ENCODE measurements at places on chromosomes 7 and 10.

DNA sequence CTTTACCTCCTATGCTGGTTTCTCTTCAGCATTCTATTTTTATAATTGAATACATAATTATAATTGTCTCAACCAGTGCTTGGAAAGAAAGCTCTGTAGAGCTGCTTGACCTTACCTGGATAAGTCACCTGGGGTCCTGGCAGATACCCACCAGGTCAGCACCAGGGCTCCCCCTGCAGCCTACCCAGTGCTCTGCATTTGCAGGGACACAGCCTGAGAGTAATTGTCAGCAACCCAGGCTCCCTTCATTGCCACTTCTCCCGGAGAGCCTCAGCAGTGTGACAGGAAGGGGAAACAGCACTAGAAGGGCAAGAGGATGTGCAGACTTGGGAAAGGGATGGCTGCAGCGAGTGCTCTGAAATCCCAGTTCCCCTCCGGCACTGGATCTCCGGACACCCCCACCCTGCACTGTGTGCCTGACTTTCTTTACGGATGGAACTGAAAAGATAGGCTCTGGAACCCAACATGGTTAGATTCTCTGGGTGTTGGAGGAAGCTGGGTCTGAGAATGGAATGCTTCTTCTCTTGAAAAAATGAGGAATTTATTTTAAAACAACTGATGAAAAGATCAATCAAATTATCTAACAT is 11.4 kb upstream of the PAX4 start:
- peak; percentile 17 for DNase-seq

DNA sequence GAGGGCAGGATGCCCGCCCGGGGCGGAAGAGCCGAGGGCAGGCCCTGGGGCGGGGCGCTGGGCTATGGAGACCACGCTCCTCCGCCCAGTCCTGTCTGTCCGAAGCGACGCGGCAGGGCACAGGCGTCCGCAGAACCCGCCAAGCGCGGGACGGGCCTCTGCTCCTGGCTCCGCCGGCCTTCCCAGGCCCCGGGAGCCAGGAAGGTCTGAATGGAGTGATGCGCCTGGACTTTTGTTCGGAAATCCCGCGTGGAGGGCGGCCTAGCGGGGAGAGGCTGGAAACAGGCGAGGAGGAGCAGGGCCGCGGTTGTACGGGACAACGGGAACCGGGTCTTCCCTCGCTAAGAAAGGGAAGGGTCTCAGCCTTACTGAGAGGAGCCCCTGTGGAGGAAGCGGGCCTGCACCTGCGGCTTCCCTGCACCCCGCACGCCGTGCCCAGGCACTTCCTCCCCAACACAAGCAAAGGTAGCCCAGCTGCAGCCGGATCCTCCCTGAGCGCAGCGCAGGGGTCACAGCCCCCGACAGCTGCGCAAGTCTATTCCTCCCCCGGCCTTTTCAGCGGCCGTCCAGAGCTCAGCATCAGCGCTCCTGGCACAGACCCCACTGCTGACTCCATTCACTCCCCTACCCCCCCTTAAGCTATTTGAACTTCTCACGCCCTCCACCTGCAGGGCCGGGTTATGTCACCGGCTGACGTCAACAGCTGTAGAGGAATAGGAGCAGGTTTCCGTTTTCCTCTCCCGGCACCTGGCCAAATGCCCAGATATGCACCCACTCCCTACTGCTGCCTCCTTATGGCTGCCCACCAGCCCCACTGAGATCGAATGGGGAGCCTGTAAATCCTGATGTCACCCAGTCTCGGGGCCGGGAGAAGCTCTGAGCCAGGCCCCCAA is 143.2 kb upstream of the RET start:
- no peak for DNase-seq

DNA sequence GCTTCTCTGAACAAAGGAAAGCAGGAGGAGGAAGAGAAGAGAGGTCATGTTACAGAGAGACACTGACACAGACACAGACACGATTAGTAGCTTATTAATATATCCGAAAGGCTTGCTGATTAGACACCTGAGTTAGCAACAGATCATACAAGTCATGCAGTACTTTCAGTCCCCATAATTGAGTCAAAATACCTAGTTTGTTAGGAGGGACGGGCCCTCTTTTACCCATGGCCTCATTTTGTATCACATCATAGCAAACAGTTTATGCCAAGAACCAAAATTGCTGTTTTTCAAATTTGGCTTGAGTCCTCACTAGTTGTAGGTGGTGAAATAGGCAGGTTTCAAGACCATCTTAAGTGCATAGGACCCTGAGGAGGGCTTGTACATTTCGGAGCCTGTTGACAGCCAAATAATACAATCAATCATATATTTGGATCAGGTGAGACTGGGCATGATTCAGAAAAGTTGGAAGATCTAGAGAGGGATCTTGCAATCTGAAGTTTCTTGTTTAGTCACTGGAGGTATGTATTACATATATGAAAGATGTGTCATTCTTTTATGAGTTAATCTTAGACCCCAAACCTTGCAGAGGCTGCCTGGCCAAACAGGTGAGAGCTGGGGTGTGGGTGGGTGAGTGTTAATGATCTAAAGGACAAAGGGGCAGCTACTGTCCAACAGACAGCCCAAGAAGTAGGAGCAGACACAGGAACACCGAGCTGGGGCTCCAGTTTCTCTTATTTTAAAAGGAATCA is 65.4 kb downstream of the PRPF18 start:
- DNase-seq, result no peak

DNA sequence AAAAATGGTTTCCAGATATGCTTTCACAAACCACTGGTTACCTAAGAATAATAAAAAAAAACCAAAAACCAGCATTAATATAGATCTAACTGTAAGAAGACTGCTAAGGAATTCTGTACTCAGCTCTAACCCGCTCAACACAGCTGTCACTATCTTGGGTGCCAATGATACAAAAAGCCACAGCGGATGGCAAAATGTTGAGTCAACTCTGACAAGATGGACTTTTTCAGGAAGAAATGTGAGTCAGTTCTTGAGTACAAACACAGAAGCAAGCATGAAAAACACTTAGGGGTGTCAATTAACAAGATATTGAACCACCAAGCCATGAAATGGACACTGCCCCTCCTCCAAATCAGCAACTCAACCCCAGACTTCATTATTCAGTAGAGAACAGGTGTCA is 55.0 kb downstream of the CTTNBP2 start:
- DNase-seq, result no peak

DNA sequence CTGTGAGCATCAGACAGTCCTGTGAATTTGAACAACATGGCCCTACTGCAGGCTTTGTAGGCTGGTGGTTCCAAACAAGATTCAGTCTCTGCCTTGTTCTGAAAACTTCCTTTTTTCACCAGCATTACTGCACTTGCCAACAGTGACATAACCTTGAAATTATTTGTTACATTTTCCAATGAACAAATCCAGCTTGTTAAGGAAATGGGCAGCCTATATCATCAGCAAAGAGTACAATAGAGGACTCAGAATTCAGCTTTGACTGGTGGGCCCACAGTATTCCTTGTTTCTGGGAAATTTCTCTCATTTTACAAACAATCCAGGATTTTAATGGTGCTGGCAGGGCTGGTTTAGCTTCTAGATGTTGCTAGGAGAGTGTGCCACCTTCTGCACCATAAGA is 703.7 kb upstream of the FZD8 start:
- no peak for DNase-seq

GRCh38 chr7:116740231-116740630 is 68.2 kb downstream of the MET start:
- no peak for DNase-seq

DNA sequence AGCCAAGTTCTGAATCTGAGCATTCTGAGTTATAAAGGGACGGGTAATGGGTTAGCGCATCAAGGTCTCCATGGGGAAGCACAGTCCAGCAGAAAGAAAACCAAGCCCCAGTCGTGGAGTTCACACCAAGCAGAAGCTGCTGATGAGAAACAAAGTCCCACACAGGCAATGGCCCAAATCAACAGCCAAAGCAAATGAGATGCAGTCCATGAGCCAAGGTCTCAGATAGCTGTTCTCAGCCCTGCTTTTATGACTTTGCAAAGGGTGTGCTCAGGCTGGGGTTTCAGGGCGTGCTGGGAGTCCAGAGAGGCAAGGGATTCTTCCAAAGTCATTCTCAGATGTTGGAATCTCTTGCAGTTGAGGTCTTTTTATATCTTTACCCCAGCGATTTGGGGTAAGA is 32.0 kb downstream of the THNSL1 start:
- no peak for DNase-seq

DNA sequence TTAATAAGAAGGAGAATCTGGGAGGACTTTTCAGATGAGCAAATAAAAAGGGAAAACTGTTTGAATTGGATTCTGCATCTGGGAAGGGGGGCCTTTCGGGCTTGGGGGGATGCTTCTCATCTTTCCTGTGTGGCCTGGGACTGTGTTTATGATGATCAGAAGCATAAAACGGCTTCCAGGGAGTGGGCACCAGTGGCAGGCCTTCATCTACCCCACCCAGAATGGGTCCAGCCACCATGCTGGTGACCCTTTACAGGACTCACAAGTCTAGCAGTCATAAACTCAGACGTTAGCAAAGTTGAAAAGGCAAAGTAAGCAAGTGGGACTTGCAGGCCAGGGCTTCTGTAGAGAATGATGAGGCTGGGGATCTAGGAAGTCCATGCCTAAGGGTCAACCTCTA is 198.3 kb upstream of the ZMIZ1 start:
- DNase-seq, result no peak

GRCh38 chr7:105886776-105887175 is 10.4 kb upstream of the ATXN7L1 start:
- no peak for DNase-seq

- no peak for DNase-seq
Observed at GRCh38 chr10:43124094-43124521, 14.1 kb upstream of the CSGALNACT2 start.

- DNase-seq, result no peak
Observed at GRCh38 chr7:80699045-80699638, 60.7 kb downstream of the CD36 start.

- DNase-seq, result no peak
Observed at GRCh38 chr10:21030091-21030490, 133.0 kb upstream of the NEBL start.

GRCh38 chr7:27767374-27767773 is 27.4 kb downstream of the TAX1BP1 start:
- DNase-seq, result no peak

- no peak for DNase-seq
Observed at GRCh38 chr10:121608469-121609190, 10.4 kb upstream of the FGFR2 start.

- DNase-seq, result no peak
Observed at GRCh38 chr7:81161451-81162075, 242.7 kb upstream of the SEMA3C start.

DNA sequence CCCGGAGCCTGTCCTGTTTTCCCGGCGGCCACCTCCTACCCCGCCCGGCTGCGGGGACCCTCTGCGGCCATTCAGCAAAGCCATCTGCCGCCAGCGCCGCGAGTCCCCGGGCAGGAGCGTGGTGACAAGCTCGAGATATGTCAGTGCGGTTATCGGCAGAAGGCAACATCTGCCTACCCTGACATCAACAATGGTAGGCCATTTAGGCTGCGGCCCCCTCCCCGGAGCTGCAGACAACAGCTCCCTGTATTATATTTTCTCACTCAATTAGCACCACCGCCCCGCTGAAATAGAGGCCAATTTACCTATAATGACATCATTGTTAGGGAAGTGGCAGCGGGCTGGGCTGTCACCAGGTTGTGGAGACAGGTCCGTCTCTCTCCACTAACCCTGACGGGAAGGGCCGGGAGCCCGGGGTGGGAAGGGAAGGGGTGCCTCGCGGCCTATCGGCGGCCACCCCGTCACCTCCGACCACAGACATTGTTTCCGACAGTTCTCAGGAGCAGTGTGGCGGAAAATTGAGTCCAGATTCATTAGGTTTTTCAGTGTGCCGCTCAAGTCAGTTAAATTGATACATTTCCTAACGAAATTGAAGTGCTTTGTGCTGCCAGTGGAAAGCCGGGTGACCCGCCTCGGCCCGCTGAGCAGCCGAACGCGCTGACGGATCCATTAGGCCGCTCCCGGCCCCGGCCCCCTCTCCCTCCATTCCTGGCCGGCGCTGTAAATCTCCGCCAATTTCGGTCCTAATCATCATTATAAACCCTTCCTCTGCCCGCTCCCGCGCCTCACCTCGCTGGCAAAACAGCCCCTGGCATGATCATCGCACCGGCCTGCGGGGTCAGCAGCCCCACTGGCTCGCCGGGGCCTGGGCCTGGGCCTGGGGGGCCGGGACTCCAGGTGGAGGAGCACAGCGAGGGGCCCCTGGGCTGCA is 43.0 kb downstream of the UNCX start:
- no peak for DNase-seq

DNA sequence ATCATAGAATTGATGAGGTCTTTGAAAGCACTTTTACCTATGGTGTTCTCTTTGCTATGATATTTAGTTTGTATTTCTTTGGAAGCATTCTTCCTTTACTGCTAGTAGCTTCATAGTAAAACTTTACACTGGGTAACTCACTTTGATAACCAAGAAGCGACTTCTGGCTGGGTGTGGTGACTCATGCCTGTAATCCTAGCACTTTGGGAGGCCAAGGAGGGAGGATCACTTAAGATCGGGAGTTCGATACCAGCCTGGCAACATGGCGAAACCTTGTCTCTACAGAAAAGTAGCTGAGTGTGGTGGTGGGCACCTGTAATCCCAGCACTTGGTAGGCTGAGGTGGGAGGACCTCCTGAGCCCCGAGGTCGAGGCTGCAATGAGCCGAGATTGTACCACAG is 36.2 kb downstream of the CCDC126 start:
- DNase-seq, result no peak

DNA sequence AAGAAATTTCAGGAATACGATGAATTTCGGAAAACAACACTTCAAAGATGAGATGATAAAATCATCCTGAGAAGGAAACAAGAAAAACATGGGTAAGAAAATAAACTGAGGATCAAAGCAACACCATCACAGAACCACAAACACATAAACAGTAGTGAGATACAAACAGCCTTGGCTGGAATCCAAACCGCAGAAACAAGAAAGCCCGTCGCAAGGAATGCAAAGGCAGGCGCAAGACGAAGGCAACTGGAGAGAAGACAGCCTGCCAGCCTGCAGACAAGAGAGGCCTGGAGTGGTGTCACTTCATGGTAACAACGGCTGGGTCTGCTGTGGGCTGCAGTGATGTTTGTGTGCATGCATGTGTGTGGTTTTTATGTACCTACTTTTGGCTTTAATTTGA is 61.8 kb upstream of the DRGX start:
- DNase-seq, result no peak

DNA sequence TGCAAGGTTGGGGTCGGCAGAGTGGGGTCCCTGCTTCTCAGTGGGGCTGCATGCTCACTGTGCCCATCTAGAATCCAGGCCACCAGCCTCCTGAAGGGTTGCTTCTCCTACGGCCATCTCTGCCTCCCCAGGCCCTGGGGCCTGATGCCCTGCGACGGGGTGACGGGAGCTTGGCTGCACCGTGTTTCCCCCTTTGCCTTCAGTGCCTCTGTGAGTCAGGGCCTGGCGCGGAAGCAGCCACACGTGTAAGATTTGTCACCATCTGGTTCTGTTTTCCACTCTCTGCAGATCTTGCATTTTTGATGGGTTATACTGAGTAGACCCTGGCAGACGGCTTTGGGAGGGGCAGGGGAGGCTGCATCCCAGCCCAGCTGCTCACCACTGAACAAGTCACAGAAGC is 7.2 kb downstream of the ADAMTS14 start:
- no peak for DNase-seq

DNA sequence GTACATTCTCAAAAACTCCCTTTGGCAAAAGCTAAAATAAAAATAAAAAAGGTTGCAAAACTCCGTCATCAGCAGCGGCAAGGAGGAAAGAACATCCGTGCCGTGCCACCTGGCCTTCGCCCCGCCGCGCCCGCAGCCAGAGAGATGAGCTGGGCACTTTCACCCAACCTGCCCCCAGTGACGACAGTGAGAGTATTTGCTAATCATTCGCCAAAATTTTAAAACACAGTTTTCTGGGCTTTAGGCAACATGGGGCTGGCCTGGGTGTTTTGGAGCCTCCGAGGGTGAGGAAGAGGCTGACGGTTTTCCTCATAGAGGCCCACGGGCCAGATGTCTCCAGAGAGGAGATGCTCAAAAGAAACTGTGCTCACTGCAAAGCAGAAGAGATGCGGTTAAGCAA is 128.2 kb downstream of the PRKAG2 start:
- DNase-seq, result no peak
